PC-9 (cell line): ENCODE measurements at places on chromosomes 13 and 19. TPM values are rescaled to one million over a fixed set of nuclear protein-coding genes. Genes with fewer than 3 reads are reported as not detected.

- no peak overlapping the region for H3K4me3 ChIP-seq
- no peaks in the 10 kb centered on the region for H3K27me3 ChIP-seq
- no peak for DNase-seq
- no peaks in the 10 kb centered on the region for H3K36me3 ChIP-seq
These were observed 85.5 kb downstream of the ELF1 start for GRCh38 chr13:40933508-40934204.

GRCh38 chr13:31594056-31594455 is 145.3 kb upstream of the RXFP2 start:
- H3K4me3 ChIP-seq: no peak overlapping the region
- H3K27ac ChIP-seq: no peak overlapping the region
- peaks cover 13% of the 10 kb centered on the region; the same call in 1 of the 2 replicates for H3K27me3 ChIP-seq
- DNase-seq: no peak

DNA sequence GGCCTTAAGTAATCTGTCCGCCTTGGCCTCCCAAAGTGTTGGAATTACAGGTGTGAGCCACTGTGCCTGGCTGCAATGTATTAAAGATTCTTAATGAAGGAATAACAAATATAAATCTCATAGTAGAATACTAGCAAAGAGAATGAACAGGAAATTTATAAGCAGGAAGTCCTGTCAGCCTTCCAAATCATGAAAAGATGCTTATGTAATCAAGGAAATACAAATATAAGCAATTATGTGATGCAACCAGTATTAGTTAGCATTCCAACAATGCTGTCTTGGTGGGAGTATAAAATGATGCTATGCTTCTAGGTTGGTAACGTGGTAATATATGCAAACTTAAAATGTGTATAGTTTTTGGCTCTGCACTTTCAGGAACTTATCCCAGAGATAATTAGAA is 133.8 kb downstream of the PDS5B start:
- no peak overlapping the region for H3K4me3 ChIP-seq
- no peak for DNase-seq
- no peaks in the 10 kb centered on the region for H3K4me1 ChIP-seq

DCLK1 gene
- 1.3 and 1.4 TPM in 2 replicates for total RNA-seq

- DNase-seq: no peak
- H3K27ac ChIP-seq: no peak overlapping the region
- no peaks in the 10 kb centered on the region; the same call in 1 of the 2 replicates for H3K4me1 ChIP-seq
- H3K27me3 ChIP-seq: 0 out of 2 replicates have a peak, but pooled peaks cover 4% of the 10 kb centered on the region
- H3K36me3 ChIP-seq: no peaks in the 10 kb centered on the region
These were observed 186.9 kb upstream of the UBL3 start for GRCh38 chr13:30037306-30037705.

GRCh38 chr13:86174622-86175021 is 375.4 kb upstream of the SLITRK6 start:
- no peaks in the 10 kb centered on the region for H3K4me1 ChIP-seq
- no peak overlapping the region for H3K4me3 ChIP-seq
- DNase-seq: no peak
- no peaks in the 10 kb centered on the region for H3K36me3 ChIP-seq

DNA sequence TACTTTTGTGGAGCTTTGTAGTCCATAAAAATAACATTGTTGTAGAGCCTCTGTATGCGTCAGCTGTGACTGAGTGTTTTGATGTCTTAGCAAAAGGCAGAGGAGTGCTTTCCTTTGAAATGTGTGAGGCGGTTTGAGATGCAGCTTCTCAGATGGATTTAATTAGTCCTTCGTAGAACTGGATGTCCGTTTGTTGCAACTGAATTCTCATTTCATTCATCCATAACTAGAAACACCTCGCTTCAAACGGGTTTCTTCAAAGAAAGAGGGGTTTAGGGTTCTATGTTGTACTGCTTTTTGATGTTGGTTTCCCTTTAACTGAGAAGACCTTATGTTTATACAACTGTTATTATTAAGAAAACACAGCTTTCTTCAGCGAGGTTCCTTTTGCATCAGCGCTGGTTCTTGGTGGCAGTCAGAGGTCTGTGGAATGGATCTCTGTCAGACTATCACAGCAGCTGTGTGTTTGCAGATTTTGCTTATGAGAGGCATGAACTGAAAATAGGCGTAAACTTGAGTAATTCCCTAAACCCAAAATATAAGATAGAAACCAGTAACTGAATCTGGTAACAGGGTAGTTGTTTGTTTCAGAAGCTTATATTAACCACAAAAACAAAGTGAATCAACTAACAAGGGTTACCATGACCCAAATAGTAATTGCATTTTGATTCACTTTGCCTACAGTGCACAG is 194.4 kb downstream of the GGACT start:
- no peaks in the 10 kb centered on the region for H3K36me3 ChIP-seq
- H3K27ac ChIP-seq: peak overlapping the region; percentile 83
- H3K4me3 ChIP-seq: no peak overlapping the region
- H3K4me1 ChIP-seq: peaks cover 34% of the 10 kb centered on the region
- no peaks in the 10 kb centered on the region for H3K27me3 ChIP-seq

DNA sequence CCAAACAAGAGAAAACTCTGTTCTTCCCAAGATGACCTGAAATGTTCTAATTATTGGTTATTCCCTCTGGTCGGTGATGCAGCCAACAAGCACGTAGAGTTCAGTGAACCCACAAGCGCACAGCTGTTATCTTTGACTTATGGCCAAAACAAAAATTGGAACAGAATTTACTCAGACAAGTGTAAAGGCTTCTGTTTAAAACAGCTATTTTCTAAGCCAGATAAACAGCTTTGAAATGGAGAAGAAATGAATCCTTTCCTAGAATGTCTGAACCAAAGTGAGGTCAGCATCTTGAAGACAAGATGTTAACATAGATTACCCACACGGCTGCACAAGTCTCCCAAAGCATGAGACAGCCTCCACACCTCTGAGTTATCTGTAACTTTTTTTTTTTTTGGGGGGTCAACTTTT is 669.2 kb downstream of the DIAPH3 start:
- no peak overlapping the region for H3K27ac ChIP-seq
- DNase-seq: no peak
- no peaks in the 10 kb centered on the region for H3K4me1 ChIP-seq
- H3K27me3 ChIP-seq: no peaks in the 10 kb centered on the region
- no peak overlapping the region for H3K4me3 ChIP-seq
- no peaks in the 10 kb centered on the region for H3K36me3 ChIP-seq

DNA sequence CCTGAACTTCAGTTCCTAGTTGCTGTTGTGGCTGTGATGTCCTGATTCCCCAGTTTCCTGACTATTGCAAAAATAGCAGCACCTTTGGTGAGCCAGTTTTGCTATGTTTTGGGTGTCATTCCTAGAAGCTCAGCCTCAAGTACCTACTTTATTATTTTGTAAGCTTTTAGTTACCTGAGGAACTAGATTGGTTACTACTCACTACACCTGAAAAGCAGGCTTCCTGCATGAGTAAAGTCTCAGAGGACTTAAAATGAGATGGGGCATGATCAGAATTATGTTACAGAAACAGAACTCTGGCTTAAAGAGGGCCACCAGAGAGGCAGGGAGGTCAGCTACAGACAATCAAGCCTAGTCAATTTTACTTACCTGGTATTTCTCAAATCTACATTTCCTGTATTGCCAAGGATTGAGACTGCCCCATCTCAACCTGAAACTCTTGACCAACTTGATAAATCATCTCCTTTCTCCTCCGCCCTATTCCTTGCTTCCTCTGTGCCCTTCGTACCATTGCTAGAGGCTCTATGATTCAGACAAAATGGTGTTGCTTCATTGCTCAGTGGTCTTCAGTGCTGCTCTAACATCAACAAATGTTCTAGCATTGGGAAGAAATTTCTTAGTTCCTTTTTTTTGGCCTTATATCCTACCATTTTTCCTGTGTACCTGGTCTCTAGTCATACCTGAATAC is 58.9 kb downstream of the RAP2A start:
- no peak overlapping the region for H3K4me3 ChIP-seq
- H3K27me3 ChIP-seq: no peaks in the 10 kb centered on the region
- no peak for DNase-seq

DNA sequence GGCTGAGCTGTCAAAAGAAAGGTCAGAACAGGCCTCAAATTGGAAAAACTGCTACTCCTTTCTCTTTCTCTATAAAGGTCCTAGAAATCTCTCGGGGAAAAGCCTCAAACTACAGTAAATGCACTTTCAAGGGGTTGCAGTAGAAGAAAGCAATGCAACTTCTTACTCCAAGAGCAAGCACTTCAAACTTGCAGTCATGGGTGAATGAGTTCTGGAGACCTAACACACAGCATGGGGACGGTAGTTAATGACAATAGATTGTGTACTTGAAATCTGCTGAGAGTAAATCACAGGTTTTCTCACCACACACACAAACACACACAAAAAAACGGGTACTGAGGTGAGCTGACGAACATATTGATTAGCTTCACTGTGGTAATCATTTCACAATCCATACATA is 11.8 kb downstream of the TUBGCP3 start:
- no peak for DNase-seq
- H3K27ac ChIP-seq: no peak overlapping the region
- H3K4me1 ChIP-seq: no peaks in the 10 kb centered on the region
- H3K27me3 ChIP-seq: no peaks in the 10 kb centered on the region
- H3K4me3 ChIP-seq: no peak overlapping the region

DNA sequence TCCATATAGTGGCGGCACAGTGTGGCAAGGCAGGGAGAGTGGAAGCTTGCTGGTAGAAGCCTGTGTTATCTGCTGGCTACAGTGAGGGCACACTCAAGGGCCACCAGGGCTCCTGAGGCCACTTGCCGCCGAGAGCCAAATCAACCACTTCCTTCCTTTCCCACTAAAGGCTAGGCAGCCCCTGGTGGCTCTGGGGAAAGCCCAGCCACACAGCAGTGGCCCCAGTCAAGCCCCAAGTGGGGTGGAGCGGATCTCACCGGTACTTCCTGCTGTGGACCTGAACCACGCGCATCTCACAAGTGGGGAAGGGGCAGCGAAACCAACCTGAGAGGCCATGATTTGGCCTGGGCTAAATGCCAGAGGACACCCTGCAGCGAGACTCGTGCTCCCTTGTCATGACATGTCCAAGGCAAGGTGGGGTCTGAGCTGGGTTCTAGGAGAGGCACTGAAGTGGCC is 21.9 kb upstream of the SLC35E1 start:
- H3K27me3 ChIP-seq: no peaks in the 10 kb centered on the region
- no peak overlapping the region for H3K27ac ChIP-seq
- H3K4me3 ChIP-seq: no peak overlapping the region
- H3K4me1 ChIP-seq: no peaks in the 10 kb centered on the region

ZNF728 gene
- total RNA-seq: not detected in 2 replicates

RNF225 gene
- 0.61 and 0.68 TPM in 2 replicates for total RNA-seq

GRCh38 chr13:41601718-41602445 is 144.5 kb downstream of the RGCC start:
- no peaks in the 10 kb centered on the region for H3K36me3 ChIP-seq
- DNase-seq: no peak
- H3K27me3 ChIP-seq: no peaks in the 10 kb centered on the region
- H3K4me1 ChIP-seq: peaks cover 13% of the 10 kb centered on the region
- H3K27ac ChIP-seq: no peak overlapping the region
- no peak overlapping the region for H3K4me3 ChIP-seq

GRCh38 chr13:65633806-65634205 is 1596.3 kb downstream of the PCDH9 start:
- no peak overlapping the region for H3K27ac ChIP-seq
- no peak overlapping the region for H3K4me3 ChIP-seq

DNA sequence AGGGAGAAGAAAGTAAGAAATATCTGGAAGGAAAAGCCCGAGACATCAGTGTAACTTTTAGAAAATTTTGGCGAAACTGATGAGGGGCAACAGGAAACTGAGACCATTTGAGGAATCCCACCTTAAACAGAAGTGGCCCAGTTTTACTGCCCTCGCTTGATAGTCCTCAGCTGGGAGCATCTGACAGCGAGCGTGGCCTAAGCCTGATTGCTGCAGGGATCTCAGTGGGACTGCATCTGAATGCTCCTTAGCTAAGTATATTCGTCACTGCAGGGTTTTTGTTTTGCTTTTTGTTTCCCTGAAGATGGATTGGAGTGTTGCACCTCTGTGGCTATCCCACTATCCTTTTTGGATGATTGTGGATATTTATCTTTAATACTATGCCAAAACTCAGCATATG is 262.7 kb upstream of the KLHL1 start:
- no peak for DNase-seq
- H3K27ac ChIP-seq: no peak overlapping the region
- no peaks in the 10 kb centered on the region for H3K4me1 ChIP-seq
- no peaks in the 10 kb centered on the region for H3K27me3 ChIP-seq
- no peaks in the 10 kb centered on the region for H3K36me3 ChIP-seq
- H3K4me3 ChIP-seq: no peak overlapping the region

- H3K27me3 ChIP-seq: no peaks in the 10 kb centered on the region
- DNase-seq: no peak
- peaks cover 19% of the 10 kb centered on the region for H3K4me1 ChIP-seq
- H3K4me3 ChIP-seq: no peak overlapping the region
- H3K27ac ChIP-seq: no peak overlapping the region
- H3K36me3 ChIP-seq: peaks cover 40% of the 10 kb centered on the region
These were observed 15.1 kb downstream of the DEDD2 start for GRCh38 chr19:42202290-42202880.

DNA sequence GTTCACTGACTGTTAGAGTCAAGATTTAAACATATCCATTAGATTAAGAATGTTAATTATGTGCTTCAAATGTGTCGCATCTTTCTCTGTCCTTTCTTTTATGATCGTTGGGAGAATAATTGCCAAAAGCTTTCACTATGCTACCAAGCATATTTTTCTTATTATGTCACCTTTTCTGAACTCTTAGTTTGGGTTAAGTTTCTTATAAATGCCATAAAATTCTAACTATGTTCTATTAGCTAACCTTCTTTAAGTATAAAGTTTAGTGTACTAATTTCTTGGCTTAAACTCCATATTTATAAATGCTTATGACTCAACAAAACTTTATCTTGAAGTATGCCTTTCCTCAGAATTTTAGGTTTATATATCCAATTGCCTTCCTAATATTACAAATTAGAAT is 1759.4 kb downstream of the PCDH9 start:
- no peaks in the 10 kb centered on the region for H3K36me3 ChIP-seq
- no peaks in the 10 kb centered on the region for H3K27me3 ChIP-seq
- H3K4me1 ChIP-seq: no peaks in the 10 kb centered on the region
- no peak overlapping the region for H3K4me3 ChIP-seq

ATF5 gene
- total RNA-seq: 15.3 and 19.2 TPM in 2 replicates

- H3K4me3 ChIP-seq: no peak overlapping the region
- H3K36me3 ChIP-seq: no peaks in the 10 kb centered on the region
- no peak overlapping the region for H3K27ac ChIP-seq
These were observed 191.2 kb downstream of the USP12 start for GRCh38 chr13:26980099-26981031.

DNA sequence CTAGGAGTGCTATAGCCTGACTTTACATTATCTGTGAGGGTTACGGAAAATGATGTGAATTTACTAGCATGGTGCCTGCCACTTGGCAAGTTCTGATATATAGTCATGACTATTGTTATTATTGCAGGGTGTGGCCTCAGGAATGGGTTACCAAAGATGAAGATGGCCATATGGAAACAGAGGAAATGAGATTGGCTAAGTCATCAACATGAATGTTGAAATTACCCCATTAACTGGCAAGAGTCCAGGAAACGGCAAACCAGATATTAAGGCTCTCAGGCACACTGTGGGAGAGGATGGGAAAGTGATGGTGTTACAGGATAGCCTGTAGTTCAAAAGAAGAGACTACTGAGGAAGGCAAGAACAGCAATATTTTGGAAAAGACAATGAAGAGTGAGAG is 183.3 kb downstream of the KCNRG start:
- H3K4me1 ChIP-seq: no peaks in the 10 kb centered on the region
- no peak overlapping the region for H3K4me3 ChIP-seq
- no peak for DNase-seq
- no peaks in the 10 kb centered on the region for H3K27me3 ChIP-seq
